Pancreas (tissue), 10 donors: ENCODE measurements at places on chromosomes 6 and 20.
A peak's percentile ranks its signal among the peaks of the same experiment; 100 is the strongest.

- DNase-seq: no peak
Measured at GRCh38 chr6:96786336-96786735, 50.9 kb downstream of the GPR63 start.

GRCh38 chr6:169363590-169363989 lies 109.9 kb upstream of the THBS2 start:
- DNase-seq: no peak

GRCh38 chr6:132494954-132495353 lies 18.0 kb downstream of the STX7 start:
- no peak for DNase-seq

- DNase-seq: no peak
Measured at GRCh38 chr20:19867940-19868371, 109.9 kb downstream of the RIN2 start.

DNA sequence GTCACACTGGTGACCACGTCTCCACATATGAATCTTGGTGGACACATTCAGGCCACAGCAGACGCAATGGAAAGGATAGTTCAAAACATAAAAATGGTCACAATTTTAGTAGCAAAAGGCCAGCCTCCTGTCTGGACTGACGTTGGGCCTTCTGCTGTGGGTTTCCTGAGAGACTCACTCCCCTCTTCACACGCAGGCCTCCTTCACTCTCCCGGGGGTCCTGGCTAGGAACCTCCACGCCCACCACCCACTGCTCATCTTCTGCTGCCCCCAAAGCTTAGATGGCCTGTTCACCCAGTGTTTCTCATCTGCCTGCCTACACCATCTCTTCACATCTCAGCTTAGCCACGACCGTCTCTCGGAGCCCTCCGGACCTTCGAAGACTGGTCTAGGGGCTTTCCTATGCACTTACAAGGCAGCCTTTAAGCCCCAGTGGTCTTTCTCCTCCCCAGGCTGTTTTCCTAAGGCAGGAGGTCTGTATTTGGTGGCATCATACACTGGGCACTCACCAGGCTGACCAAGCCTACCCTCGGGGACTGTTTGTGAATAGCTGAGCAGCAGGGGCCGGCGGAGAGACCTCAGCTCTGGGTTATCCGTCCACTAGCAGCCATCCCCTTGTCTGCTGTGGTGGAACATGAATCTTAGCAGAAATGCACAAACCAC lies 46.6 kb upstream of the AFDN start:
- DNase-seq: no peak

DNA sequence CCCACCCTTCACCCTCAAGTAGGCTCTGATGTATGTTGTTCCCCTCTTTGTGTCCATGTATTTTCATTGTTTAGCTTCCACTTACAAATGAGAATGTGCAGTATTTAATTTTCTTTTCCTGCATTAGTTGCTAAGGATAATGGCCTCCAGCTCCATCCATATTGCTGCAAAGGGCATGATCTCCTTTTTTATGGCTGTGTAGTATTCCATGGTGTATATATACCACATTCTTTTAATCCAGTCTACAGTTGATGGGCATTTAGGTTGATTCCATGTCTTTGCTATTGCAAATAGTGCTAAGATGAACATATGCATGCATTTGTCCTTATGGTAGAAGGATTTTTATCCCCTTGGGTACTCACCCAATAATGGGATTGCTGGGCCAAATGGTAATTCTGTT lies 35.9 kb upstream of the COL9A1 start:
- no peak for DNase-seq

- DNase-seq: no peak
Measured at GRCh38 chr6:115717062-115717461, 343.6 kb downstream of the FRK start.

DNA sequence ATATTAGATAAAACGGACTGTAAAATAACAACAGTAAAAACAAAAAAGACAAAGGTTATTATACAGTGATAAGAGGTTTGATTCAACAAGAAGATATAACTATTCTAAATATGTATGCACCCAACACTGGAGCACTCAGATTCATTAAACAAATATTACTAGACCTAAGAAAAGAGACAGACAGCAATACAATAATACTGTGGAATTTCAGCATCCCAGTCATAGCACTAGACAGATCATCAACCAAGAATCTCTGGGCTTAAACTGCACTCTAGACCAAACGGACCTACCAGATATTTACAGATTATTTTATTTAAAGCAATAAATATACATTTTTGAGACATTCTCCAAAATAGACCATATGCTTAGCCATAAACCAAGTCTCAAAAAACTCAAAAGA lies 263.8 kb downstream of the C6orf118 start:
- no peak for DNase-seq

DNA sequence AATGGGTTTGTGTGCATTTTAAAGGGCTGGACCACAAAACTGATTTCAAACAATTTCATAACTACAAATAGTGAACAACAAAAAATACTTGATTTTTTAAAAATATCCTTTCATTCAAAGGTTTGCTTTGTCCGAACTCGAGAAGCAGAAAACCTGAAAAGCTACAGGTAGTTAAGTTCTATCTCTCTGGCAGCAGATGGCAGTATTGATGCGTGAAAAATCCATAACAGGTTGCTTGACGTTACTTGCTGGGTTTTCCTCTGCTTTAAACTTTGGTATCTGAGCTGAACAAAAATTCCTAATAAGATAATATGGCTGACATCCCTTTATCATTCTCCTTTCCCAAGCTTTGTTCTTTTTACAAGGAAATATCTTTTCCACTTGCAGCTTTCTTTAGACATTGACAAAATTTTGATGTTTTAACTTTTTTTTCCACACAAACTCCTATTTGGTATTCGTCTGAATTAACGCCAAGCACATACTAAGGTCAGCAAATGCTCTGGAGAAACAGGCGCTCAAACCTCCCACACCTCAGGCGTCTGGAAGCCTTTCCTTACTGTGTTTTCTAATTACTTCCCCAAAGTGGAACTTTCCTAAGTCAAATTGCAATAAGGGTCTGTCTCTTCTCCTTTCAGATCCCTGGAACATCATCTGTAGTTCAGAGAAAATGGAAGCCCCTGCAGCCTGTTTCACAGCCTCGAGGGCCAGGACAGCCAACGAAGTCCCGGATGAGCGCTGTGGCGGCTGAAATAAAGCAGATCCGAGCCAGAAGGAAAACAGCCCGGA lies 50.3 kb upstream of the GFRAL start:
- no peak for DNase-seq

GRCh38 chr6:134477991-134478635 lies 160.2 kb upstream of the SGK1 start:
- DNase-seq: no peak

- no peak for DNase-seq
Measured at GRCh38 chr6:16998461-16998860, 103.4 kb upstream of the STMND1 start.

- DNase-seq: no peak
Measured at GRCh38 chr6:34914358-34914757, 25.3 kb downstream of the ANKS1A start.

DNA sequence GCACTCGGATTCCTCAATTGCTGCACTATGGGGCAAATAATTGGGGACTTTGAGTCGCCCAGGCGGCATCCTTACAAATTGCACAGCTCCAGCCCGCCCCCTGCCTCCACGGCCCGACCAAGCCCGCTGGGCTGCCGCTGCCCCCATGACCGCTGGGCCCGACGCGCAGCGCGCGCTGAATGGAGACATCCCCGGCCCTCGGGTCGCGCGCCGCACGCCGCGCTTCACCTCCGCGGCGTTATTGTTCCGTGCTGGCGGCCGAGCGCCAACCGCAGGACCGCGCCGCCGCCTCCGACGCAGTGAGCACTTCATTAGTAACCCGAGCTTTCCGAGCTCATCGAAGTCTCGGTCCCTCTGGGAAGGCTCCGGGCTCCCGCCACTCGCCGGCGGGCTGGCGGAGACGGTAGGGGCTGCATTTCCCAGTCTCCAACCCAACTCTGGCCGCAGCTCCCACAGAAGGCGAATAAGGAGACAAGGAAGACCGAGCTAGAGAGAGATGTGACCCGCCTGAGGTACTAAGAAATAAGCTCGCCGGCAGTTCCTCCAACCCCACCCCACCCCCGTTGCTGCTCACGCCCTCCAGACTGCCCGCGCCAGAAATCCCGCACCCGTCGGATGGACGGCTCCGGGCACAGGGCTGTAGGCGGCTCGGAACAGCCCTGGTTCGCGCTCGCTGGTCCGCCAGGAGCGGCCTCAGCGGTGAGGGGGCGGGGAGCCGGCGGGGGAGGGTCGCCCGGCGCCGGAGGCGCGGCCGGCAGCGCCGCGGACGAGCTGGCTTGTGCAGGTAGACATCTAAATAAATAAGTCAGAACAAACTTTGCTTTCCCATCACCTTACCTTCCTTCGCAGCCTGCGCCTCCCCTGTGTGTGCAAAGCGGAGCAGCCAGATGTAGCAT lies 703 bp downstream of the EPHA7 start:
- peak; percentile 16 for DNase-seq

DNA sequence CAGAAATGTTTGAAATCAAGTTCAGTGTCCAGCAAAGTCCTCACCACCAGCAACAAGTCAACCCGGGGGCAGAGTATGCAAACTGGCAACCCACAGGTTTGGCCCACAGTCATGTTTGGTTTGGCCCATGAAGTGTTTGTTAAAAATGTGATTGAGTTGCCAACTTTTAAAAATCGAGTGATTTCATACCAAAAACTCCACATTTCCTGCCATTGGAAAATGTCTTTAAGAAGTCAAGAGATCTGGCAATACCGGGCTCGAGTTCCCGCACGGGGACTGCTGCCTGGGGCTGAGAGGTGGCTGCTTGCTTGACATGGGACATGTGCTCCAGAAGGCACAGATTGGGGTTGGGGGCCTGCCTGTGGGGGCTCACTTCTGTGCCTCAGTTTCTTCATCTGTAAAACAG lies 36.1 kb downstream of the PREX1 start:
- peak; percentile 56 for DNase-seq

DNA sequence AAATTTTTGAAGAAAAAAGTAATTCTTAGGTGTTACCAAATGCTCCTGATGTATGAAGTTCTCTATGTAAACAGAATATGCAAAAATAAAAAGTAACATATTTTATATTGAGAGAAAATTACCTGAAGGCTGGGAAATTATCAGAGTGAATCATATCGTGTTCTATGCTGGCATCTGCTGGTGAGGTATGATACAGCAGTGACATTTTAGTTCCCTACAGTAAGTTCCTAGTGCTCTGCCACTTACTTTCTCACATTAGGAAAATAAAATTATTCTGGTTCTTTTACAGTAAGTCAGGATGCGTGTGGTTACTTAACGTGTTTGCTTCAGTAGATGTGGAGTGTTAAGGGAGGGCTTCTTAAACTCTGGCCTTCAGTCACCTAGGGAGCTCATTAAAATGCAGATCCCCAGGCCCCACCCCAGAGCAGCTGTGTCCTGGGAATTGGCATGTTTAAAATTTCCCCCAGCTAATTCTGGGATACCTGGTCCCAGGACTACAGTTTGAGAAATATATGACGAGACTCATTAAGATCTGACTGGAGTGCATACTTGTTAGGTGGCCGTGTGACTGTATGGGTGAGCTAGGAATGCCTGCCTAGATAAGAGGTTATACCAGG lies 3.2 kb downstream of the ACTR5 start:
- DNase-seq: no peak

DNA sequence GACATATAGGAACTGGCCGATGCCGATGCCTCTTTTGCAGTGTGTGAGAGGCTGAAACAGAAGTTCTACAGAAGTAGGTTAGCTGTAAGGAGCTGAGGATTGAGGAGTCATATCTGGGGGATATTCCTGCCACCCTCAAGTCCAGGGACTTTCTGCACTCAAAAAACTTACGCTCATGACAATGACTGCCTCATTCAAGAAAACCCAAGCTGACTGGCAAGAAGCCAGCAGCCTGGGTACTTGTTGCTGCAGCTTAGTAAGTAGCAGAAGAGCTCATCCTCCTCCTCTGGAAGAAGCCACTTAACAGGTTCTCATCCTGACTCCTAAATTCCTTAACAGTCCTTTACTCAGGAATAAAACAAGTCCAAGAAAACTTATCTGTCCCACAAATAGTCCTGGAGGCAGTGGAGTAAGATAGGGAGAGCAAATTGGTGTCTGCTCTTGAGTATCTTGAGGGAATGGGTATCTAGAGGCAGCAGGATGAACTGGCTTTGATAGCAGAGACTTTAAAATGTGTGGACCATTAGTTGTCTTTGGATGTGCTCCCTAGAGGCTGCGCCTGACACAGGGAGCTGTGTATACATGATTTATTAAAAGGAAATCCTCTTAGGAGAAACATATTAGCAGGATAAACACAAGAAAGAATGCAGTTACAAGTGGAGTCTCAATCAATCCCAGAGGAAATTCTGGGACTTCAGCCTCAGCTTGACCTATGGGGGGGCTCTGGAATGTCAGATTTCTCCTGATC lies 7.4 kb downstream of the CALHM5 start:
- DNase-seq: no peak

DNA sequence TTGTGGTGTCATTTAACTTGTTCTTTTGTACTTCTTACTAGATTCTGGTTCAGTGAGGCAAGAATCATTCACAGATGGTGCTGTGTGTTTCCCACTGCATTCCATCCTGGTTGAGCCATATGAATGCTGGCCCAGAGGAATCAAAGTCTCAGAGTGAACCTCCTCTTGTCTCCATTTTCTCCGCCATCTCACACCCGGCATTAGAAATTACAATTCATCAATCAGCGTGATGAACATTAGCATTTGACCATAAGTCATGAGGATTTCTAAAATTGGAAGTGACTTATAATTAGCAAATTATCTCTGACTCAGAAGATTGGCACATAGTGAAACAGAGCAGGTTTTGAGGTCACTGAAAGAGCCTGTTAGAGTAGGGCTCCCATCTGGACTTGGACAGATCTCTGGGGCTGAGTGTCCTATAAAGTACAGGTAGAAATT lies 25.2 kb downstream of the TNFAIP3 start:
- no peak for DNase-seq

- DNase-seq: no peak
Measured at GRCh38 chr6:1066449-1067090, 245.3 kb upstream of the FOXQ1 start.

DNA sequence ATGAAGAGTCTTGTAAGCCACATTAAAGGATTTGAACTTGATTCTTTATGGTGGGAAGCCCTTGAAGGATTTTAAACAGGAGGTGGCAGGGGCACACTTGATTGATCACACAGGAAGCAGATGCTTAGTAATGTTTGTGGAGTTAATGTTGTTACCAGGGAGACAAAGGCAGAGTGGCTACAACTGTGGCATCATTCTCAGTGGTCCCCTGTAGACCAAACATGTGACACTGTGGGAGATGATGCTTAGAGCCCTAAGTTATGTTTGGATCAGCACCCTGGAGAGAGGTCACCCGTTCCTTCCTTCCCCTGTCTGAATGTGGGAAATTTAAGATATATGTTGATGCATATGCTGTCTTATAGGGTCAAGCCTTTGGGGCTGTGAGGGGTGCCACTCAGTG lies 53.2 kb downstream of the EIF2S2 start:
- no peak for DNase-seq

- no peak for DNase-seq
Measured at GRCh38 chr6:15293674-15294073, 47.8 kb downstream of the JARID2 start.

DNA sequence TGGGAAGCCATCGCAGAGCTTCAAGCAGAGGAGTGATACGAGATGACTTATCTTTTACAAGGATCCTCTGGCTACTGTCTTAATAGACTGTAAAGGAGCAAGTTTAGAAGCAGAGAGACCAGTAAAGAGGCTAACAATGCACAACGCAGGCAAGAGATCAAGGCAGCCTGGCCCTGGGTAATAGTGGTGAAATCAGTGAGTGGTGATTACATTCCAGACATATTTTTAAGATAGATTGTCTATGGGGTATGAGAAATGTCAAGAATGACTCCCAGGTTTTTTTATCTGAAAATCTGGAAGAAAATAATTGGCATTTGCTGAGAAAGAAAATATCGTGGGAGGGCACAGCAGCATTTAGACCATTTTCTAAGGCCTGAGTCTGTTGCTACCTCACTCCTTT lies 213.6 kb upstream of the HTR1E start:
- DNase-seq: no peak
